Endodermal cell (in vitro differentiated cells): ENCODE measurements at places on chromosomes 11 and 22.
A peak's percentile ranks its signal among the peaks of the same experiment; 100 is the strongest.

GRCh38 chr11:64960719-64961118, 11.2 kb downstream of the MAJIN start:
- DNase-seq, result no peak

DNA sequence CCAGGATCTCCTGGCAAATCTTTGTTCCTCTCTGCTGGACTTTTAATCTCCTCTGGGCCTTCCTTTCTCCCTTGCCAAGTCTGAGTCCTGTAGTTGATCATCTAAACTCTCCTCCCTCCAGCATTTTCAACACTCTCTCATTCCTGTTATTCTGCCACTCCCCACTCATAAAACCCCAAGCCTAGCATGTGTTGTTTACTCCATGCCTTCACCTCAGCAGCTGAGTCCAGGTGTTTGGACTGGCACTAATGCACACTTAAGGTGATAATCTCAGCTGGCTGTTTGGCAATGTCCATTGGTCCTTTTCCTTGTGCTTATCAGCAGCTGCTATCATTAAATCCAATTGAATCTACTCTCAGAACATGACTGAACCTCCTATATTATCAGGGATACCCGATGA, 876.8 kb upstream of the TENM4 start:
- no peak for DNase-seq

GRCh38 chr11:47329987-47330931, 22.2 kb downstream of the MYBPC3 start:
- DNase-seq, result peak; percentile 62

DNA sequence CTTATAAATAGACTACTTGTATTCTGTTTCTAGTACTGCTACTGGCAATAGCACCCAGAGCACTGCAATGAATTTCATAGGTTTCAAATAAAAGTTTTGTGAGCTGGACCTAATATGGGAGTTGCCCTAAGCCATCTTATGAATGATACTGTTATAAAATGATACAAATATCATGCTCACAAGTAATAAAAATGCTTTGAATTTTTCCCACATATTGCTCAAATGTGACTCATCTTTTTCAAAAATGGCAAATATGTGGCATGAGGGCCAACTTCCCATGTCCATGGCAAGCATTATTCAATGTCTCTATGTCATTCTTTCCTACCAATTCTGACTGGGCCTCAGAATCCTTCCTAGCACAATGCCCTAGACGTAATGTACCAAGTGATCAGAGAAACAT, 137.6 kb downstream of the TRPC6 start:
- no peak for DNase-seq

DNA sequence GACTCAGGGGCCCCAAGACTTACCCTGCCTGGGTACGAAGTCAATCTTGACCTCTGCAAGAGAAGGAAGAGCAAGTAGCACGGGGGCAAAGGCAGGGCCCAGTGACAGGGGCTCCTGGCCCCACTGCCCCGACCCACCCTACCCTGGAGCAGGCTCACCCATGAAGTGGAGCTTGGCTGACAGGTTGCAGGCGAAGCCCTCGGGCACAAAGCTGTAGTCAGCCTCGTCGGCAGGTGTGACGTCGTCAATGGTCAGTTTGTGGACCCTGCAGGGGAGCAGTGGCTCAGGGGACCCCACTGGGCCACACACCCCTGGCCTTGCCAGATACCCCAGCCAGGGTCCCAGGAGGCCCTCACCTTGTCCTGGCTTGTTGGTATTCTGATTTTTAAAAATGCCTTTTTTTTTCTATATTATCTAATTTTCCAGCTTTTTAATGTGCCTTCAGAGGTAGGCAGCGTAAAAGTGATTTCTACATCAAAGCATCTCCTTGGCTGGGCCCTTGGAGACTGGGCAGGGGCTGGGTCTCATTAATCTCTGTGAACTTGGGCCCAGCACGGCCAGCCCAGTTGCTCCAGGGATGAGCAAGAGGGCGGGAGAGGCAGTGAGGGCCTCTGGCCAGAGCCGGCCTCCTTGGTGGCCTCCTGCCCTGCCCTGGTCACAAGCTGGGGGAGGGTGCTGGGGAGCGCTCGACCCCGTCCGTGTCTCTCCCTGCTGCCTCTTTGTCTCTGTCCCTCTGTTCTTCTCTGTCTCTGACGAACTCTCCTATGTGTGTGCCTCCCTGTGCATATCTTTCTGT, 11.3 kb downstream of the MYBPC3 start:
- peak; percentile 45 for DNase-seq

GRCh38 chr11:118715837-118716260, 36.4 kb upstream of the TREH start:
- DNase-seq, result peak; percentile 94

- peak; percentile 63 for DNase-seq
Observed at GRCh38 chr11:121892131-121892681, 223.8 kb downstream of the BLID start.

DNA sequence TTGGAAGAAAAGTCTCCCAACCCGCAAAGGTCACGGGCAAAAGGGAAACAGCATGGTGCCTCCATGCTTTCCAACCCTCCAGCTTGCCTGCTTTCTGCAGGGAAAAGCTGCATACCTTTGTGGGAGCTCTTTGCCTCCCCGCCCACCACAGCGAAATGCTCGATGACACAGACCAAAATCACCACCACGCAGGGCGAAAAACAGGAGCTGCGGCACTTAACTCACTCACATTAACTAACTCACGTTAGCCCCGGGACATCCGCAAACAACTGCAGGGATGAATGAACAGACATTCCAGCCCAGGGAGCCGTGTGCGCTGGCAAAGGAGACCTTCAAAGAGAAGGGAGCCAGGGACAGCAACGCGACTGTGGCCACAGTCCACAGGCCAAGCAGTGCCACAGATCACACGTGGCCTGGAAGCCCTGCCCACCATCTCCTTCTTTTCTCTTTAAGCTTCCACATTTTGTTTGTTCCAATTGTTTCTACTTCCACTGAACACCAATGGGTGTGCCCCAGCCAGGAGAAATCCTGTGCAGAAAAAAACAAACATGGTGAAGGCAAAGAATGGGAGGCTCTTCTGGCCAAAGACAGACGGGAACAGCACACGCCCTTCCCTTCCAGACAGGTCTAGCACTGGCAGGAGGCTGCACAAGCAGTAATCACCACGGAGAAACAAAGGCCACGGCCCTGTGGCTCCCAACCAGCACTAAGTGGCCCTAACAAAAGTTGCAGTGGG, 39.3 kb downstream of the DUSP8 start:
- no peak for DNase-seq

DNA sequence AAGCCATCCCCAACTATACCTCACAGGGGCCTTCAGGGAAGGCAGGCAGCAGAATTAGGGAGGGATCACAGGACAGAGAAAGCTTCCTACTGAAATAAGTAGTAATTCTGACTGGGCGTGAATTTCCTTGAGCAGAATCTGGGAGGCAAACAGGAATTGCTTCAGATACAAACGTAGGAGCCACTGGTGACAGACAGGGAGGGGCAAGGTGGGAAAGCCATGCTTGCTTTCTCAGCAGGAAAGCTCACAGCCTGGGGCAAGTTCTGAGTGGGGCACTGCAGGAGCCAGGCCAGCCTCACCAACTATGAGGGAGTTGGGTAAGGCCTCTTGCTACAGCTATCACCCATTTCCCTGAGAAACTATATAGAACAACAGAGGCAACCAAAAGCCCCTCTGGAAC, 43.6 kb downstream of the ARHGAP32 start:
- DNase-seq, result peak; percentile 79

GRCh38 chr11:134611537-134611936, 199.5 kb upstream of the B3GAT1 start:
- DNase-seq, result no peak

DNA sequence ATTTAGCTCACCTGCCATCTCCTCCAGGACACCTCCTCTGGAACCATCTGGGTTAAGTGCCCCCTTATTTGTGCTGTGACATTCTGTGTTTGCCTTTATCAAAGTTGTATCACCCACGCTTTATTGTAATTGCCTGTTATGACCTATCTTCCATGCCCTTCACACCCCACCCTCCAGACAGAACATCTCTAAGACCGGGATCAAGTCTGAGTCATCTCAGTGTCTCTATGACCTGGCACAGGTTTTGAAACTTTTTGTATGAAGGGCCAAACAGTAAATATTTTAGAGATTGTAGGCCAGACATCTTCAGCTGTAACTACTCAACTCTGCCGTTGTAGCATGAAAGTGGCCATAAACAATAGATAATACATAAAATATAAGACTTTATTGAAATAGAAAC, 161.8 kb downstream of the SPON1 start:
- DNase-seq, result no peak

GRCh38 chr11:76824083-76824939, 36.4 kb upstream of the ACER3 start:
- peak; percentile 34 for DNase-seq

DNA sequence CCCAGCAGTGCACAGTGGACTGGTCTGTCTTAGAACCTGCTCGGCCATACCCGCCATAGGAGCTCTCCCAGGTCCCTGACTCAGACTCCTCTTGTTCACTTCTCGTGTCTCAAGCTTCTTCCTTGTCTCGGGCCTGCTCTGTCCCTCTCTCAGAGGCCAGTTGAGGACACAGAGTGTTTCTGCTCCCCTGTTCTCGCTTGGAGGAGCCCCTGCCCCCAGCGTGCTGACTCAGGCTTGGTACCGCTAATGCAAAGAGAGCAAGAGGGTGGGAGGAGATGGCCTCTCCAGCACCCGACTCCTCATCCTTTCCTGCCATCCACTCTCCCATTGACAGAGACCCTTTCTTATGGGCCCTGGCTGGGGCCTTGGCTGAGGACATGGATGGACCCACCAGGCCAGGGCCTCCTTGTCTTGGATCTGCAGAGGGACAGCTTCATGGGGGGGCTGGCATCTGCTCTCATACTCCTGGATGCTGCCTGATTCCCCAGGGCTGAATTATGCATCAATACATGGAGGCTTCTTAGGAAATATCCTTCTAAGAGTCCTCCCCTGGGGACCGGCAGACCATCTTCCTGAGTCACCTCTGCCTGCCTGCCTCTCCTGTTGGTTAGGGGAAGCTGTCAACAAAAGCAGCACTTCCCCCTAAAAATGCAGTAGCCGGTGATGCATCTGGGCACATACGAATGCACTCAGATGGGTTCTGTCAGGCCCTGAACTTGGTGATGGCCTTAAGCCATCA, 15.9 kb downstream of the TSPAN18 start:
- DNase-seq, result peak; percentile 56

- DNase-seq, result no peak
Observed at GRCh38 chr22:41862530-41863266, 29.8 kb downstream of the SREBF2 start.

DNA sequence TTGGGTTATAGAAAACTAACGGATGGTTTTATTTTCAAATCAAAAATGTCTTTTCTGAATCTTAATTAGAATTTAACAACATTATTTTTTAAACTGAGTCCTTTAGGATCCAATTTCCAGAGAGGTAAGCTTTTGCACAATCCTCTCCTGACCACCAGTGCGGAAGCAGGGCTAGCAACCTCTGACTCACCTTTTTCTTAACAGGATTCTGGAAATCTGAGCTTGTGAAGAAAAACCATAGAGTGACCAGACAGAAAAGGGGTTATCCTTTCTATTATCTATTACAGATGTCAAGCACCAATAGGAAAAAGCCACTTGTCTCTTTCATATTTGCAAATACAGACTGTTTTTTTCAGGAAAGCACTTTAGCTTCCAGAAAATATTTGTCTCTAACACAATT, 25.3 kb downstream of the ALG9 start:
- DNase-seq, result no peak

- DNase-seq, result no peak
Observed at GRCh38 chr11:112363527-112363926, 102.9 kb upstream of the PLET1 start.

GRCh38 chr11:98572941-98573340, 447.8 kb upstream of the CNTN5 start:
- no peak for DNase-seq

DNA sequence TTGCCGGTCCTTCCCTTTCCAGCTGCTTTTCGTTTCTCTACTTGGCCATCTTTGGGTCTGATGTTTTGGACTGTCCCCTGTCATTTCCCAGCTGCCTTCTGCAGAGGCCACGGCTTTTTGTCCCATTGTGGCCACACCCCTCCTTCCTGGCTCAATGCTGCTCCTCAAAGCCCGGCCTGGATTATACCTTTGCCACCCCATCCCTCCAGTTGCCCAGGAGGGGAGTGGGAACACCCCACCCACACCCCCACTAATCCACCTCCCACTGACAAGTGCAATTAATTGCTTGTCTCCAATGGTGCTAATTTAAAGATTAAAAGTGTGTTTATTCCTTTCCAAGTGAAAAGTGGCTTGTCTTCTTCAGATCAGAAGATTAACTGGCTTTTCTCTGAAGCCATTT, 34.2 kb upstream of the CSNK2A3 start:
- DNase-seq, result peak; percentile 51

DNA sequence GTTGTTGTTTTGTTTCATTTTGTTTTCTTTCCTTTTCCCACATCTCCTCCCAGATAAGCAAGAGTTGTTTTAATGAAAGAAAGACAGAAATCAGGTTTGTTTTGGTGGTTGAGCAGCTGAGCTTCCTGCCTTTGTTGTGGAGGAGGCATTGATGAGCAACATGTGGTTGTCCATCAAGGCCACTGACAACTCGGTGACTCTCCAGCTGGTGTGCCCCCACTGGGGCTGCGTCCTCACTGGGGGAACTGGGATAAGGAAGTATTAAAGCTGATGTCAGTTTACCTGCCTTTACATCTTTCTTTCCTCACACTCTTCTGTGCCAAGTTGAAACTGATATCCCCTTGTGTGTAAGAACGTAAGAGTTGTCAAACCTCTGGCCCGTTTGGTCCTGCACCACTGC, 5.9 kb downstream of the VPS26B start:
- no peak for DNase-seq

- no peak for DNase-seq
Observed at GRCh38 chr11:70303070-70303469, 32.6 kb downstream of the PPFIA1 start.

DNA sequence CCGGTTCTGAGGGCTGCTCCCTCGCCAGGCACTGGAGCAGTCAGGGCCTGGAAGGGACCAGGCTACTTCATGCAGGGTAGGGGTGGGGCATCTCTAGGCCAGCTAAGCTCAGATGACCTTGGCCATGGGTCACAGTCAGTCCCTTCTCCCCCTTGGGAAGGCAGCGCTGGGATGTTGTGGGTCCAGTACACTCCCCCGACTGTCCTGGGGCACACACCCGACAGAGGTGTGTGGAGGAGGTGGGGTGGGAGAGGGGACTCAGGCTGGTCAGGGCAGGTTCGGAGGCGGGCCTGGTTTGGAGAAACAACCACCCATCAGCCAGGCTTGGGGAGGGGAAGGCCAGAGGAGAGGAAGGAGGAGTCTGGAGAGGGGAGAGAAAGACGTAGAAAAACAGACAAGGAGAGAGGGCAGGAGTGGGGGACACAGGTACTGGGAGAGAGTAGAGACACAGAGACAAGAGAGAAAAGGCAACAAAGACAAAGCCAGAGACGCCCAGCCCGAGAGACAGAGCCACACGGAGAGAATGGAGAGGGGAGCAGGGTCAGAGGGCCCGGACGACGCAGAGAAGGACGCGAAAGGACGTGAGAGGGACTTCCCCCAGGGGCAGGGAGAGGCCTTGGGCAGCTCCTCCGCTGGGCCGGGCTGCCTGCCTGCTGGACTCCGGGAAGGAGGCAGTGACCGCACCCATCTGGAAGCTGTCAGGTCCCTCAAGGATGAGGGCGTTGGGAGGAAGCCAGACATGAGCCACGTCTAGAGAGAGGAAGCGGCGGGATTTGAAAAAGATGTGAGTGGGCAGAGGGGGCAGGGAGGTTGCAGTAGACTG, 30.6 kb upstream of the TSKU start:
- peak; percentile 67 for DNase-seq

- peak; percentile 94 for DNase-seq
Observed at GRCh38 chr22:46201059-46201757, 48.9 kb downstream of the CDPF1 start.
